ENCODE measurements at places on chromosomes 7 and 10. TPM values are rescaled to one million over a fixed set of nuclear protein-coding genes. Genes with fewer than 3 reads are reported as not detected.

DNA sequence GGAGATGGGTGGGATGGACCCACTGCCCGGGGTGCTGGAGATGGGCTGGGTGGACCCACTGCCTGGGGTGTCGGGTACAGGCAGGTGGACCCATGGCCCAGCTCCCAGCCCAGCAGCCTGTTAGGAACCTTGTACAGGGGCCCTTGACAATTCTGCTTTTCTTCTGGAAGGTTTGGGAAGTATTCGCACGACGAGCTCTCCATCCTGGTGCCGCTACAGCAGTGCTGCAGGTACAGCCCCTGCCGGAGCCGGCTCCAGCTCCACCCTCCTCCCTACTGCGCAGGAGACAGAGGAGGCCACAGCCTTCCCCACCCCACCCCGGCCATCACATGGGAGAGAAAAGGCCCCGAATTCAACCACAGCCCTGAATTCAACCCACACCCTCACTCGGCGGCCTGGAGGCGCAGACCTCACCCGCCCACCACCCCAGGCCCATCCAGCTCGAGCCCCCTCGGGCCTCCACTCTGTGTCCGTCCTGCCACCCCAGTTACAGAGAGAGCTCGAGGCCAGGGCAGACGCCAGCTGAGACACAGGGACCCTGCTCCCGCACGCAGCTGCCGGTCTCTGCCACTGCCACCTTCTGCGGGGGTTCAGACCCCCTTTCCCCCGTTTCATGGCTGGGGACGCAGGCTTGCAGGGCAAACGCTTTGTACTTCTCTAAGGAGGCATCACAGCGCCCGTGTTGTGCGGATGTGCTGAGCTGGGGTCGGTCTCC, 31.3 kb upstream of the FOXL3 start:
- no peak overlapping the region for H3K27ac ChIP-seq
- no peaks in the 10 kb centered on the region for H3K4me1 ChIP-seq
- DNase-seq, result no peak
- peaks cover 28% of the 10 kb centered on the region for H3K36me3 ChIP-seq
- H3K27me3 ChIP-seq, result no peaks in the 10 kb centered on the region

DNA sequence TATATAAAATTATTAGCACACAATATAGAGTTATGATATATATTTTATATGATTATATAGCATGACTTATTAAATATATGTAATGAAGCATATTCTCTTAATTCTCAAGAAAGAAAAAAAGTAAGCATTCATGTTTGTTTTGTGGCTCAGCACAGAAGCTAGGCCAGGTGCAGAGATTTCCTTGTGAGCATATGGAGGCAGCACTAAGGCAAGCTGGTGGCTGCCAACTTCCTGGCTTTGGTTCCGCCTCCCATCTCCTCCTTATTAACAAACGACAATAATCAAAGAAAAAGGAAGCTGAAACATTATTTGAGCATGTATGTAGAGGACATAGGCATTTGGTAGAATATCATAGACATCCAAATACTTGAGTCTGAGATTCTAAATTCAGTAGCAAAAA, 130.3 kb downstream of the ST7 start:
- peaks cover 3% of the 10 kb centered on the region for H3K4me1 ChIP-seq
- no peaks in the 10 kb centered on the region for H3K36me3 ChIP-seq
- no peak overlapping the region for H3K27ac ChIP-seq
- no peak overlapping the region for H3K4me3 ChIP-seq

GRCh38 chr10:93601146-93601773, at the start of gene RBP4:
RBP4 (minus strand) TSS chr10:93601235; CDS start chr10:93601028, 207 bp downstream.
- H3K27me3 ChIP-seq, result no peaks in the 10 kb centered on the region
- peaks cover 3% of the 10 kb centered on the region for H3K4me1 ChIP-seq
- peak; percentile 72 for DNase-seq
- peak within 1 kb of the TSS; percentile 91 for H3K4me3 ChIP-seq
- H3K27ac ChIP-seq, result peak within 1 kb of the TSS; percentile 93

DNA sequence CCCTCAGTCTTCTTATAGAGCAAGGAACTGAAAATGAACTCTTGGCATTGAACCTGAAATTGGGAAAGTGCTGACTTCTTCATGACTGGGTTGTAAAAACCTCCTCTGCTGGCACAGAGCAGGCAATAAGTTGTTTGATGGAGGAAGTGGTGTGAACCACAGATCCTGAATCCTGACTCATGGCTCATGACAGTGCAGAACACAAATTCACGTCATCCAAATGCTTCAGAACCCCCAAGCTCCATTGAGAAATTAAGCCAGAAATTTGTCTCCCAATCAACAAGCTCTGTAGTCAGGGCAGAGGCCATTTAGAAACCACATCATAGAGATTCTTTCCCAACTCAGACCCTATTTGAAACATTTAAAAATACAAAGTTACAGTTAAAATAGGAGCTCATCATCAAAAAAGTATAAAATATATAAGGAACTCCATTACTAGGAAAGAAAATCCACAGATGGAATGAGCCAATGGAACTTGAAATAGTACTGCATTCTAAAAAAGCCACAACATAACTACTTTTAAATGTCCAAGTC, 10.3 kb upstream of the STK17A start:
- H3K4me1 ChIP-seq, result no peaks in the 10 kb centered on the region
- DNase-seq, result no peak
- H3K36me3 ChIP-seq, result no peaks in the 10 kb centered on the region
- H3K4me3 ChIP-seq, result no peak overlapping the region

- H3K4me1 ChIP-seq, result no peaks in the 10 kb centered on the region
- H3K36me3 ChIP-seq, result no peaks in the 10 kb centered on the region
- no peak overlapping the region for H3K27ac ChIP-seq
- DNase-seq, result no peak
- no peaks in the 10 kb centered on the region for H3K27me3 ChIP-seq
Observed at GRCh38 chr10:109851616-109852474, 71.5 kb downstream of the XPNPEP1 start.

Gene CNNM2
- total RNA-seq, result 10.2 TPM

- H3K36me3 ChIP-seq, result no peaks in the 10 kb centered on the region
- DNase-seq, result no peak
- H3K4me3 ChIP-seq, result no peak overlapping the region
- H3K27ac ChIP-seq, result no peak overlapping the region
- no peaks in the 10 kb centered on the region for H3K4me1 ChIP-seq
Observed at GRCh38 chr7:142001163-142001874, 5.6 kb downstream of the MGAM start.

Gene TEX36
- not detected for total RNA-seq

GRCh38 chr10:14024329-14025202, 306.2 kb downstream of the FRMD4A start:
- H3K36me3 ChIP-seq, result no peaks in the 10 kb centered on the region
- H3K4me1 ChIP-seq, result no peaks in the 10 kb centered on the region
- no peak overlapping the region for H3K4me3 ChIP-seq
- no peak for DNase-seq
- no peaks in the 10 kb centered on the region for H3K27me3 ChIP-seq

- peak overlapping the region; percentile 68 for H3K4me3 ChIP-seq
- DNase-seq, result no peak
- H3K36me3 ChIP-seq, result peaks cover 8% of the 10 kb centered on the region
Observed at GRCh38 chr7:127390817-127391590, 1.5 kb downstream of the ZNF800 start.

- H3K27ac ChIP-seq, result no peak overlapping the region
- DNase-seq, result no peak
- no peaks in the 10 kb centered on the region for H3K36me3 ChIP-seq
Observed at GRCh38 chr7:85734823-85735222, 548.0 kb upstream of the SEMA3D start.

Measured in liver (tissue), 10 donors.